ENCODE measurements at places on chromosomes 4 and X.
A peak's percentile ranks its signal among the peaks of the same experiment; 100 is the strongest.

DNA sequence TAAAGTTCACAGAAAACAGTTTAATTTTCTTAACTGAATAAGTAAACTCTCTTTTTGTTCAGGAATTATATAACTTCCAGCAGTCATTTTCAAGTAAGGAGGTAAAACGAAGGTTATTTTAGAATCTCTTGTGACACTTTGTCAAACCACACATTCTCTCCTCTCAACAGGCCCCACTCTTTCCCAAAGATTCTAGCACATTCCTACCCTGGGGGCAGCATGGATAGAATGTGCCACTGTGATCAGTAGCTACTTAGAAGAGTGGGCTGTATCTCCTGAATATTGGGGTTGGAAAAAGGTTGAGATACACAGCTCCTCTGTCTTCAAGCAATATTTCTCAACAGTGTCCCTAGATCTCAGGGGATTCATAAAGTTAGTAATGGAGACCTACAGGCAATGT, 157.6 kb downstream of the EMCN start:
- DNase-seq: no peak

GRCh38 chrX:72121383-72121782, 10.3 kb downstream of the RTL5 start:
- DNase-seq: peak; percentile 92

- DNase-seq: no peak
Measured at GRCh38 chr4:59772641-59773139, 1427.4 kb upstream of the ADGRL3 start.

DNA sequence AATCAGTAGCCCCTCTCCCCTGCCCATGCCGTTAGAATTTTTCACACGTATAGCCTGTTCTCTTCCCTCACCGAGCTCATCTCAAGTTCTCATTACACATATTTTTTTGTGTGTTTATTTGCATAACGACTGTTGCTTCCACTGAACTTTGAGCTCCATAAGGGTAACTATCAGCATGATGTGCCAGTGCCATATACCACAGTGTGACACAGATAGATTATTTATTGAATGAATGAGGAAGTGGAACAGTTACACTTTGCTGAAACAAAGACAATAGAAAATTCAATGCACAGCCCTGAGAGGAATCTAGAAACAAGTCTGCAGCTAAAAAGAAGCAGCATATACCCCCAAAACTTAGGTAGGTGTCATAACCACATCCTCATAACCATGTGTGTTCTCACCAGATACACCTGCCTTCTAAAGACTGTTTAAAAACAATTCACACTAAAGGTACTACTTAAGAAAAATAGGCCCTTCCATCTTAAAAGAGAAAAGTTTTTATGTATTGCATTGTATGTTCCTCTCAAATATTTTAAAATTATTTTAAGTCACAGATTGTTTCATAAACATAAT, 389.9 kb downstream of the PACRGL start:
- DNase-seq: no peak

- no peak for DNase-seq
Measured at GRCh38 chrX:136646602-136647239, 1.2 kb upstream of the CD40LG start.

- no peak for DNase-seq
Measured at GRCh38 chr4:53744446-53745160, 153.3 kb upstream of the LNX1 start.

GRCh38 chrX:63363788-63364187, 12.7 kb upstream of the SPIN4 start:
- no peak for DNase-seq

- no peak for DNase-seq
Measured at GRCh38 chr4:21512353-21512752, 436.2 kb downstream of the KCNIP4 start.

DNA sequence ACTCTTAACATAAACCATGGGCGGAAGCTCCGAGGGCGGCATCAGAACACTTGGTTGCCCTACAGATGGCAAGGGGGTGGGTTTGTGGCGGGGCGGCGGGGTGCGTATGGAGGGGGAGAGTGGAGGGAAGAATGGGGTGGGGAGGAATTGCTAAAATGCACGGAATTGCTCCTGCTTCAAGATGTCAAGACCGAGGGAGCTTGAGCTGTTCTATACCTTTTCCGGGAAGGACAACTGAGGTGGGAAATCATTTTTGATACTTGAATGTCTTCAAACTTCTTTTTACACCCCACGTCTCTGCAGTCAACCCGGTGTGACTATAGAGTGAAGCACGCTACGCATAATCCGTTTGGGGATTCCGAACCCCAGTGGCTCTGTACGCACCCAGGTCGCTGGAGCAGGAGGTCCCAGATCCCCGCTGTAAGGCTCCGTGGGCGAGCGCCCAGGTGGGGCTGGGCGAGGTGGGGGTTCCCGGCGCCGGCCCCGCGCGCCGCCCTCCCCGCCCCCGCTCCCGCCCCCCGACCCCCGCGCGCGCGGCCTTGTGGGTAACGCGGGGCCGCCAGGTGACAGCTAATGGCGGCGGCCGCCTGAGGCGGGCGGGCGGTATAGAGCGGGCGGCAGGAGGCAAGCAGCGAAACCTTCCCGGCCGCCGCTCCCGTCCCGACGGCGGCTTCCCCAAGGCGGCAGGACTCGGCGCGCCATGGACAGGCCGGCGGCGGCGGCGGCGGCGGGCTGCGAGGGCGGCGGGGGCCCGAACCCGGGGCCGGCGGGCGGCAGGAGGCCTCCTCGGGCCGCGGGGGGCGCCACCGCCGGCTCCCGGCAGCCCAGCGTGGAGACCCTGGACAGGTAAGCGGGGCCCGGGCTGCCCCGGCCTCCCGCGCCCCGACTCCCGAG, at the start of gene MTMR1:
Gene MTMR1, plus strand, starts transcription at position 566 of the 894 bp plus-strand sequence. Its CDS starts 135 bp downstream, at position 701.
- DNase-seq: no peak

DNA sequence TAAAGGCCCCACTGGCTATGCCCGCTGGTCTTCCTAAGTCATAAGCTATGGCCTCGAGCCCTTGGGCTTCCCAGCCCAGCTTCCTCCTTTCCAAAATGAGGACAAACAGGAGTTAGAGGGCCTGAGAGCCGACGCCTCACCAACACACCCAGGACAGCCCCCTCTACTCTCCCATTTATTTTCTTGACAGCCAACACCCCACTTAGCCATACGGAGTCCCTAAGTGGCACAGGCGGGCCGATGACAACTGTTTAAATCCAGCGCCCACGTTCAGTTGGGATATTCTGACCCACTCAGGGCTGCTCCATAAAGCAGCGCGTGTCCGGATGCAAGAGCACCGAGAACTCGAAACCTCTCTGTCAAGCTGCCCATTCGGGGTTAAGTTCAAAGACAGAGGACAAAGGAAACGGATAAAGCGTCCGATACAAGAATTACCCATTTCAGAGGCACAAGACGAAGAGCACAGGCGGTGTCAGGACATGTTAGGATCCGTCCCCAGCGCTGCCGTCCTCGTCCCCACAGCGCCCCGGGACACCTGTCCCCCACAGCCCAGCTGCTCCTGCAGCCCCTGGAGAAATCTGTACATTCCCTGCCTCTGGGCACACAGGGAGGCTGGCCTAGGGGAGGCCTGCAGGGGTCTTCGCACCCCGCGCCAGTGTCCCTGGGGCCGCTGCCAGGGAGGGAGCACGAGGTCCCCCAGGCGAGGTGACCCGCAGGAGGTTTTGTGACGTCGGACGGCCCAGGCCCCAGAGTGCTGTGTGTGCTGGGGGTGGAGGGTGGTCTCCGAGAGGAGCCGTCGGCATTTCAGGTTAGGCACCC, 1.2 kb downstream of the PRKX start:
- no peak for DNase-seq

- DNase-seq: no peak
Measured at GRCh38 chrX:18630934-18631333, 41.0 kb downstream of the RS1 start.

GRCh38 chr4:146104541-146104940, 71.0 kb upstream of the LSM6 start:
- DNase-seq: no peak

DNA sequence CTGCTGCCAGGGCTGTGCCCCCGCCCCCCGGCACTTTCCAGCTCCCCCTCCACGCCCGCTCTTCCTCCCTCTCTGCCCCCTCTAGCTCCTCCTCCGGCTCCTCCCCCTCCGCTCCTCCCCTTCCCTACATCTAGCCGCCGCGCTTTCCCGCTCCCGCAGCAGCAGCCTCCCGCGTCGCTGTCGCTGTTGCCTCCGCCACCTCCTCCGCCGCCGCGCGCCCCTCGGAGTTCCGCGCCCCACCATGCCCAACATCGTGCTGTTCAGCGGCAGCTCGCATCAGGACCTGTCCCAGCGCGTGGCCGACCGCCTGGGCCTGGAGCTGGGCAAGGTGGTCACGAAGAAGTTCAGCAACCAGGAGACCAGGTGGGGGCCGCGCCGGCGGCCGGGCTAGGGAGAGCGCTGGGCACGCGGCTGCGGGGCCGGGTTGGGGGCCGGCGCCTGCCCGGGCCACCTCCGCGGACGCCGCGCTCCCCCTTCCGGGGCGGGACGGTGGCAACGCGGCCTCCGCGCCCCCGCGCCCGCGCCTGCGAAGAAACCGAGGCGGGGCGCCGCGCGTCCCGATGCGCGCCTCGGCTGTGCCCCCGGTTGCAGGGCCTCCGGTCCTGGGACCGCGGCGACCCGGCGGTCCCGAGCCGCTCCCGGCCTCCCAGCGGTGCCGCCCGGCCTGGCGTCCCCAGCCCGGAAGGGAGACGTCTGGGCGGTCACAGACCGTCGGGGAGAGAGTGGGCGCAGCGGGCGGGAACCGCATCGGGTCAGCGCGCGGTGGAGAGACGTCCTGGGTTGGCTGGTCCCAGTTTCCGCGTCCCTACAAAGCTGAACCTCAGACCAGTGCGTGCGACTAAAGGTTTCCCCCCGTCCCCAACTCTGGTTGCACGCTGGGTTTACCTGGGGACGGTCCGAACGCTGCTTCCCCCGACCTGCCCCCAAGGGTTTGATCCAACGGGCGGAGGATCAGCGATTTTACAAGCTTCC, at the start of gene PRPS2:
Gene PRPS2, plus strand, starts transcription at position 156 of the 972 bp plus-strand sequence. Its CDS starts 86 bp downstream, at position 242.
- peak; percentile 93 for DNase-seq

GRCh38 chr4:138595731-138596460, 353.7 kb upstream of the SLC7A11 start:
- DNase-seq: no peak

DNA sequence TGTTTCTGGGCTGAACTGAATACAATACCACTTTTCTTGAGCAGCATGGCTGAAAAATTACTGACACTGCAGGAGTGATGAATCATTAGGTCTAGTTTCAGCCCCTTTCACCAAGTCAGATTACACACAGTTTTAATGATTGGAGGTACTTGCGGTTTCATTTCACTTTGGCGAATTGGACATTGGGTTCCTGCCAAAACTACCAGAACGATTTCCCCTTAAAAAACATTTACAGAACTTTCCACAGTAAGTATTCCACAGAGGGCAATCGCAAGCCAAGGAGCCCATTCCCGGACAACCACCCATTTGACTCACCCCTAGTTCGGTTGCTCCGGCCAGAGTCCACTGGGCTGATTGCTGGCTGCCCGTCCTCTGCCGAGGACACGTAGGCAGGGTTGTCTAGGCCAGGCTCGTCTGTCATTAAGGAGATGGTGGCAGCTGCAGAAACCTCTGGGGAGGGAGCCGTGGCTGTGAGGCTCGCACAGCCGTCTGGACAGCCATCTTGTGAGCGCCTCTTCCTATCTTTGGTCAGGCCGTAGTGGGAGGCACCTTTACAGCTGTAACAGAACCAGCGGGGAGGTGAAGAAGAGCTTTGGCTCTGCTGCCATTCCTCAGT, 83.5 kb downstream of the LNX1 start:
- no peak for DNase-seq

GRCh38 chr4:53605783-53606182, 14.5 kb upstream of the LNX1 start:
- DNase-seq: no peak

DNA sequence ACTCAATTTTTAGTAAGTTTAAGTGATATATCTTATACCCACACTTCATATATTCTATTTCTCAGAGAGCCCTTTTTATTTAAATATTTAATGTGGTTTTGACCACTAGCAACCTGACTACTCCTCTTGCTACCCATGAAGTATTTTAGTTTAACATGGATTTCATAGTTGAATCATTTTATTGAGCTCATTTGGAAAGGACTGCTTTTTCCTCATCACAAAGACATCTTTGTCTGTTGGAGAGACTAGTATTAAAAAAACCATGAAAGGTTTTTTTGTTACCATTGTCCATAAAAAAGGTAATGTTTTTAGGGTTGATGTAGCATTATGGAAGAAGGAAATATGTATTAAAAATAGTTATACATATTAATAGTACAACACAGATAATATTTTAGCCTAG, 139.5 kb downstream of the RAPGEF2 start:
- no peak for DNase-seq

DNA sequence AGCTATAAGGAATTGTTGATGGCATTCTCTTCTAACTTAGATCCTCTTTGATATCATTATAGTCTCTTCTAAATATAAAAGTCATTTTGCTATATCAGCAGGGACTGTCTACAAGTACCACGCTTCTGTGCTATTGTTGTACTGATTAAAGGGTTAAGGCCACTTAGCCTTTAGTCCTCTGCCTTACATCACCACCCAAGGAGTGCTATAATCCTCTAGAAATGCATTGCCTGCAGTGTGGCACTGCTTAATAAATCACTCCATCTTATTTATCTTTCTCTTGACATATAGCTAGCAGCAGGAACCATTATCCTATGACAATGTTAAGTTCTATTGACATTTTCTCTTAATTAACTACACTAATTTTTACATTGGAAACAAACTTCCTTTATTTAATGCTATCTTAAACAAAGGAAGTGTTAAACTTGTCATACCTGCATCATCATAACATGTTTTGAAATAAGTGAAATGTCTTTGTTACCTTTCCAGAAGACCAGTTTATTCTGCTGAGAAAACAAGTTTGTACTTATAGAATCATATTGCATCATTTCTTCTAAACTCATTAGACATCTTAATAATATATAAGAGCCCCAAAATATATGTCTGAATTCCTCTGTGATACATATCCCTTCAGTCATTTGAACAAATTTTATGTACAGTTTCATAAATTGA, 360.9 kb upstream of the ATOH1 start:
- no peak for DNase-seq

GRCh38 chr4:155526452-155527169, 140.0 kb upstream of the GUCY1A1 start:
- DNase-seq: no peak

GRCh38 chrX:78573630-78574029, 85.5 kb downstream of the RTL3 start:
- DNase-seq: no peak

DNA sequence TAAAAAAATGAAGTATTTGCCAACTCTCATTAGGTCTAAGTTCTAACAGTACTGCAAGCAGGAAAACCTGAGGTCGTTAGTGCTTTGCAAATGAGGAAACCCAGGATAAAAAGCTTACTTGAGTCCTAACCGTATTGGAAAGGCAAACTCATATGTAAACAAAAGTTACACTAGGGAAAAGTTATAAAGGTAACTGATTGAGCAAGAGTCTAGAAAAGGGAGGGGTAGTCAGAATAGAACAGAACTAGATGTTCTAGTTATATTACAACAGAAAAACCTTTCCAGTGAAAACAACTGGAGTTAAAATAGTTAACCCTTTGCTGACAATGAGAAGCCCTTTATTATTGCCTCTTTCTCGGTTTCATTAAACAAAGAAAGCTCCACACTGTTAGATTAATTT, 66.4 kb upstream of the MAOA start:
- DNase-seq: no peak

DNA sequence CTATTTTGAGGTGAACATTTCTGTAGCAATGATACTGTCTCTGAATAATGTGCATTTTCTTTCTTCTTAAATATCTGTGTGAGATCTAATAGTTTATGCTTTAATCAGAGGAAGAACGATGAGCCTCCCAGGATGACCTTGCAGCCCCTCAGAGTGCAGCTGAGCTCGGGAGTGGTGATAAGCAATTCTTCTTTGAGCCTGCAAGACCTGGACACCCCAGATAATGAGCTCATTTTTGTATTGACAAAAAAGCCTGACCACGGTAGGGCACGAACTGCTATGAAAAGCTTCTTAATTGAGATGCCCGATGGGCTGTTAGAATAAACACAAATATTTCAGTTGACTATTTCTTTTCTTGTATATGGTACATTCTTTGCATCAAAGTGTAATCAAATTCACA, 105.0 kb upstream of the ANXA3 start:
- no peak for DNase-seq

All from lower leg skin (tissue), 4 donors.